AG08396 (cell line): ENCODE measurements at places on chromosomes 4 and X.

DNA sequence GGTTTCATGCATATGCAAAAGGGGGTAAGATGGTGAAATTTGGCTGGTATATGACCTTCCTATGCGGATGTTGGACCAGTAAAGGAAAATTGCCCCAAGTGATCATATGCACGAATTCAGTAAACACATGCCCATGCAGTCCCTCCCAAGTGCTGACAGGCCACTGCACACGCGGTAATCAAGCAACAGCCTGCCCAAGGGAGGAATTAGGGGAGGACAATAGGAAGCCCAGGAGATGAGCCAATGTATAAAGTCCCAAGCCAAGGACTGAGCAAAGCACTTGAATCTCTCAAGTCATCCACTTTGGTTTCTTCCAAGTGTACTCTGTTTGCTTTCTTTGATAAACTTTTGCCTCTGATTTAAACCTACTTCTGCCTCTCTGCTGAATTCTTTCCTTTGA lies 21.1 kb downstream of the MAGEB16 start:
- DNase-seq, result no peak

GRCh38 chrX:113828470-113828869 lies 755.4 kb upstream of the HTR2C start:
- DNase-seq, result no peak

GRCh38 chrX:1150569-1151347 lies 61.7 kb downstream of the CRLF2 start:
- no peak for DNase-seq

DNA sequence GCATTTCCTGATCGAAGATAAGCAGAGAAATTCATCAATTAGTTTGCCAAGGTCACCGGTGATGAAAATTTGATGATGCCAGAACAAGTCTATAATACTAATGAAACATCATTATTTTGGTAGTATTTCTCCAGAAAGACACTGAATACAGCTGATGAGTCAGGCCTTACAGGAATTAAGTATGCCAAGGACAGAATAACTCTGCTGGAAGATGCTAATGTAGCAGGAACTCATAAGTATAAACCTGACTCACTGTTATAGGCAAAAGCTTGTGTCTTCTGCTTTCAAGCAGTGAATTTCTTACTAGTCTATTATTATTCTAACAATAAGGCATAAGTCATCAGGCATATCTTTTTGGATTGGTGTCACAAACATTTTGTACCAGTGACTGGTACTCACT lies 1825.1 kb upstream of the IGFBP7 start:
- DNase-seq, result no peak

- no peak for DNase-seq
Measured at GRCh38 chr4:188111955-188112354, 2.6 kb upstream of the TRIML2 start.

- no peak for DNase-seq
Measured at GRCh38 chr4:9903317-9903716, 118.0 kb downstream of the SLC2A9 start.

GRCh38 chrX:129797251-129797906 lies 17.6 kb downstream of the SASH3 start:
- no peak for DNase-seq

DNA sequence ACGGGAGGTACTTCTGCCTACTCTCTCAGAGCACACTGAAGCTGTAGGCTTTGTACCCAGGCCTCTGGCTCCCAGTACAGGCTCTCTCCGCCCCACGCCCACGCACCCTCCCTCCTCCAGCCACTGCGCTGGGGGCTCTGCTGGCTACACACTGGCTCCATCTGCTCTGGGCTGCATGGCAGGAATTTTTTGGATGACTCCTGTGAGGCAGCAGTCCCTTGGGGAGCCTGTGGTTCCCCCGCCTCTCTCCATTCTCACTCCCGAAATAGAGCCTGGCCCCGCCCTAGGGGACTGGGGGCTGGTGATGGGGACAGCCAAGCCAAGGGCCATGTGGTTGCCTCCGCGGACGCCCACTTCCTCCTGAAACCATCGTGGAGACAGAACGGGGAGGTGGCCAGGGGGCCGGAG lies 58.1 kb upstream of the ADRA2C start:
- DNase-seq, result no peak

- DNase-seq, result no peak
Measured at GRCh38 chrX:153881281-153881680, 4.7 kb downstream of the L1CAM start.

DNA sequence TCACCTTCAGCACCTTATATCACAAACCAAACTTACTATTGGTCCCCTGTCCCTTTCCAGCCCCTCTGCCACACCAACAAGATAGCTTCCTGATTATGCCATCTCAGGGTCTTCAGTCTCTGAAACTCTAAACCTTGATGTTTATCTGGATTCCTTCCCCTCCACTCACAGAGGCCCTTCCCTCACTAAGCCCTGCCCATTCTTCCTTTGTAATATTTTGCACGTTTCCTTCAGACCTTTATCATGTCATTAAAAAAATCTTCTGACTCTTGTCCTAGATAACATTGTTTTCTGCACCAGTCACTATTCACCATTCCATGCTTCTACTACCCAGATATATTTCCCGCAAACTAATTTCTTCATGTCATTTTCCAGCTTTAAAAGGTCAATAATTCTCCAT lies 17.7 kb upstream of the CEP135 start:
- DNase-seq, result no peak

GRCh38 chrX:15822922-15823321 lies 31.7 kb downstream of the AP1S2 start:
- DNase-seq, result no peak

- no peak for DNase-seq
Measured at GRCh38 chr4:22668301-22668700, 24.4 kb upstream of the GBA3 start.

DNA sequence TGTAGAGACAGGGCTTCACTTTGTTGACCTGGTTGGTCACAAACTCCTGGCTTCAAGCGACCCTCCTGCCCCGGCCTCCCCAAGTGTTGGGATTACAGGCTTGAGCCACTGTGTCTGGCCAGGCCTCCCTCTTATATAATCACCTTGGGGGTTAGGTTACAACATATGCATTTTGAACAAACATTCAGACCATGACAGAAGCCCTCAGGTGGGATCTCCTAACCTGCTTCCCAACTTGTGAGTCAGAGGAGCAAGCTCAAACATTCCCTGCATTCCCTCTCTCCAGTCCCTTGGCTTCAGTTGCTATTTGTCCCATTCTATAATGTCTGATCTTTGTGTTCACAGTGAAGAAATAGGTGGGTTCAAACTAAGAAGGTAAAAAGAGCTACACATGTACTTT lies 76.5 kb upstream of the NRK start:
- DNase-seq, result no peak

GRCh38 chr4:150297861-150298474 lies 219.7 kb downstream of the DCLK2 start:
- no peak for DNase-seq

DNA sequence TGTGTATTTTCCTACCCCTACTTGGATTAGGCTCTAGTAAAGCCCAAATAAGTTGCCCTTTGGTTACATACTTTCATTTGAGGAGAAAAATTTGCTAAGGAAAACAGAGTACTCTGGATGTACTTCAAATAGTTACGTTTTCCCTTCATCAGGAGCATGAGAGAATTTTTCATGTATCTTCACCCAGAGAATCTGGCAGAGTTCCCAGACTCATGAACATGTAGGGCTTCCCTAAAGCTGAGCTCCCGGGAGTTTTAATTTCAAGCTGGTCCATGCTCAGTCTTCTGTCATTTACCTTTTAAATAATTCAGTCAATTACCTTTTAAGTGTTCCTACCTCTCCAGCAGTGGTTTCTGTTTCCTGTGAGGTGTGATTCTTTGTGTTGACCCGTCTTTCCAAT lies 367.5 kb upstream of the GRID2 start:
- no peak for DNase-seq

DNA sequence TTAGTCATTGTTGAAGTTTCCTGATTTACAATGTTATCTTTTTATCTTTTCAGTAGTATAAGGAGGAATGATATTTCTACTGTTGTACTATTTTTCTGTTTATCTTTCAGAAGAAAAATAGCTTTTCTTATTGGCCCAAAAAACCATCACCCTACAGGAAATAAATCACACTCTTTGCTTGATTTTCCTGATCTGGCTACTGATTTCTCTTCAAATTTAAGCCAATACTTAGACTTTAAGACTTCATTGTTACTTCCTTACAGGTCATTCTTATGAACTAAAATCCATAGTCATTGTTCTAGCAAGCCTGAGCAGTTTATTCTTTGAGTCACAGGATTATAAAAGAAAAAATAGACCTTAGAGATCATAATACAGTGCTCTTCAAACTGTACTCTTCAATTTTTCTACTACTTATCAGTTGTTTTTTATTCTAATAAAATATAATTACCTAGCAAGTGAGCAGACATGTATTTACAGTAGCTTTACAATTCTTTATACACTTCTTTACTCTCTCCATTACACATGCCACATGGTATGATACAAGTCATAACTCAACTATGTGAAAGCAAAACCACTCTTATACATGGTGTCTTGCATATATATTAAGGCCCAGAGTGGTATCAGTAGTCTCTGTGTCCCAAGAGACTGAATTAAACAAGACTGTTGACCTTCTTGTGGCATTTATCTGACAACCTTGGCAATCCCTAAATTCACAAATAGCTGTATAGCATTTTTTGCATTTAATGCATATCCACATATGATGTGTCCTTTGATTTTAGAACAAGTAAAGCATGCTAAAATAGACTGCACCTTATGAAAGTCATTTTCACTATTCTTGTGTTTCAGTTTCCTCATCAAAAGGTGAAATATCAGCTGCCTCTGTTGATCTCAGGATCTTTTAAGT lies 47.9 kb downstream of the TET2 start:
- DNase-seq, result no peak

- DNase-seq, result no peak
Measured at GRCh38 chr4:139009702-139010101, 5.9 kb upstream of the NOCT start.

- DNase-seq, result peak; percentile 11
Measured at GRCh38 chr4:113645771-113646441, 115.6 kb downstream of the CAMK2D start.

DNA sequence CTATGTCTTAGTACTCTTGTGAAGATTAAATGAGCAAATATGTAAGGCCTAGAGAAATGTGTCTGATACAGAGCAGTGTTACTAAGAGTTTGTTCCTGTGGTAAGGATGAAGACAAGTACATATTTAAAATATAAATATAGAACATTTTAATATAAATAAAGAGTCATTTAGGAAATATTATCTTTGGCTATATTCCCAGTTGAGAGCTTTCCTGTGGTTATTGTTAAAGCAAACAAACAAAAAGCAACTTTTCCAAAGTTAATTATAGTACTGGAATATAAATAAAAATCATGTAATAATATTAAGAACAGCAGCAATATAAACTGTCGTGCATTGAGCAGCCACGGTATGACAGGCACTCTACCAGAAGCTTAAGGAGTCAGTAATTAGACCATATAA lies 472.5 kb downstream of the INPP4B start:
- no peak for DNase-seq

DNA sequence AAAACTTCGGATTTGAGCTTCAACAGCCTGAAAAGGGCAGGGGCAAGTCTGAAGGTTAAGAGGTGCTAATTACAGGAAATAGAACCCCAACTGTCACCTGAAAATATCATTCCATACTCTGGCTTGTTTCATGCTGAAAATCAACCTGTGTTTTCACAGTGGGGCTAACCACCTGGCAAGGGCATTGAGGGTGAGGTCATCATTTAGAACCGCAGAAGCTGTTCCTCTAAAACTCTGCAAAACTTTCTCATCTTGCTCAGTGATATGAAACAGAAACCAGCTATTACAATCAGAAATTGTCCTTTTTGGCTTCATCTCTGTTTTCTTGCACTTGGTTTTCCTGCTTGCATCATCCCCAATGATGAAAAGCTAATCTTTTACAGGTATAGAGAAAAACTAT lies 247.6 kb downstream of the DCLK2 start:
- no peak for DNase-seq

DNA sequence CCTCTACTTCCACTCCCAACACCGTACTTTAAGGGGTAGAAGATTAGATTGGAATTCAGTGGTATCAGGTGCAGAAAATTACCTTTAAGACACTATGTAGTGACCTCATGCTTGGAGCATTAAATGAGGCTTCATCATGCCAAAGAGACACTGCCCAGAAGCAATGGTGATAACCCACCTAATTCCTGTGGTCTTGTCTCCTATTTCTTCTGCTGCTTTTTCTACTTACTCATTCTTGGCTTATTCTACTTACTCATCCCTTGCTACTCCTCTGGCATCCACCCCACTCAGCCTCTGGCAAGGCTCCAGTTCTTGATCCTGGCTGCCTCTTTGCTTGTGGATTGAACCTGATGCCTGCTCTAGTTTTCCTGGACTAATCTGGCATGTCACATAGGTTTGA lies 62.3 kb upstream of the ADAMTS3 start:
- DNase-seq, result peak; percentile 51

DNA sequence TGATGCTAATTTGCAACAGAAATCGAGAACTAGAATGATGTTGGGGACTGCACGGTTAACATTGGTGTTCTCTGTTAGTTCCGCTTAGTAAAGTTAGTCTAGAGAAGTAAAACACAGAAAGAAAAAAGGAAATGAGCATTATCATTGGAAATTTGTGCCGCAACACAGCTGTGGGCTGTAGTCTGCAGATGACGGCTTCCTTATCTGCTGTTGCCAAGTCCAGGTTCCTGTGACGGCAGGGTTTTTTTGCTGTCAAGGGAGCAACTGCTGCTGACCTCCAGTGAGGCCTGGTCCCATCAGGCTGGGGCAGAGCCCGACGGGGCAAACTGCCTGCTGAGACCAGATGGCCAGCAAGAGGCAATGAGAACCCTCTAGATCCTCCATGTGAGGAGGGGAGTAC lies 38.9 kb upstream of the PHEX start:
- no peak for DNase-seq

DNA sequence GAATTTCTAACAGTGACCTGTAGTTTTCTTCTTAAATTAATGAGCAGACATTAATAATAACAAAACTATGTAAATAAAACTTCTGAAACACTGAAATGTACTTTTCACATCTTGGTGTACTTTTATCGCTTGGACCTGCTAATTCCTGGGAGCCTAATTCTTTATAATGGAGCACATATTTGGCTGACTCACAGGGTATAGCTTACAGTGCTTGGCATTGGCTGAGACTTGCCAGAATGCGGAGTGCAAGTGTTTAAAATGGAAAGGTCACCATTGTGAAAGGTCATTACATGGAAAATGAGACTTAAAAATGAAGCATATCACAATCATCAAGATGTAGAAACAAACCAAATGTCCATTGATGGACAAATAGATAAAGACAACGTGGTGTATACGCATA lies 137.3 kb upstream of the PDLIM3 start:
- no peak for DNase-seq

DNA sequence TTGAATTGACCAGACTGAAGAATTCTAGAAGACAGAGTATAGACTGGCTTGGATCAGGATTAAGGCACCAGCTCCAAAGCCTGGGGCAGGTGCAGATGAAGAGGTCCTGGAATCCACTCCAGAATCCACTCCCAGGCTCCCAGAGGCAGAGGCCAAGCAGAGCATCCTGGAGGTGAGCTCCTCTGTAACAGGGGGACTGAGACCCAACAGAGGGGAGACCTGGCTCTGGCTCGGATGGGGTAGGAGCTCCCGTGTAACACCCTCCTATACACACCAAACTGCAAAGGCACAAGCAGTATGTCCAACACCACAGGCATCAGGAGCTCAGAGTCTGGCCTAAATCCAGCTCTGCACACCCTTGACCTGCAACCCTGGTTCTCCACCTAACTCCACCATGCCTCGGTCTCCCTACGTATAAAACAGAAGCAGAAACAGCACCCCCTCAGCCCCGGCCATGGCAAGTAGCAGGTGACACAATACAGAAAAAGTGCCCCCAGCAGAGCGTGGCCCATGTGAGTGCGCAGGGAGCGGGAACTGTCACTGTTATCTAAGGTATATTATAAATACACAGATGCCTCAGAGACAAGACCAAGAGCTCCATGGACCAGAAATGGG lies 14.9 kb downstream of the RNF212 start:
- no peak for DNase-seq
